ENCODE measurements at places on chromosomes 16 and 17. TPM values are rescaled to one million over a fixed set of nuclear protein-coding genes. Genes with fewer than 3 reads are reported as not detected.

TBC1D3I gene
- 2.5 TPM for total RNA-seq

B3GNT9 gene
- total RNA-seq, result 5.7 TPM

POLDIP2 gene
- 91.2 TPM for total RNA-seq

FOXJ1 gene
- 1.5 TPM for total RNA-seq

ZNF276 gene
- total RNA-seq, result 27.1 TPM

CLDN9 gene
- not detected for total RNA-seq

TLCD2 gene
- total RNA-seq, result 0.70 TPM

AANAT gene
- total RNA-seq, result not detected

DNAH3 gene
- total RNA-seq, result 0.02 TPM

KRT36 gene
- total RNA-seq, result not detected

CBLN1 gene
- not detected for total RNA-seq

ZP2 gene
- not detected for total RNA-seq

PRAC2 gene
- total RNA-seq, result not detected

EIF1 gene
- 2,458 TPM for total RNA-seq

ABCA9 gene
- total RNA-seq, result 0.17 TPM

PGAP3 gene
- 12.8 TPM for total RNA-seq

TVP23C gene
- total RNA-seq, result 26.5 TPM

CACNG5 gene
- total RNA-seq, result not detected

DNA sequence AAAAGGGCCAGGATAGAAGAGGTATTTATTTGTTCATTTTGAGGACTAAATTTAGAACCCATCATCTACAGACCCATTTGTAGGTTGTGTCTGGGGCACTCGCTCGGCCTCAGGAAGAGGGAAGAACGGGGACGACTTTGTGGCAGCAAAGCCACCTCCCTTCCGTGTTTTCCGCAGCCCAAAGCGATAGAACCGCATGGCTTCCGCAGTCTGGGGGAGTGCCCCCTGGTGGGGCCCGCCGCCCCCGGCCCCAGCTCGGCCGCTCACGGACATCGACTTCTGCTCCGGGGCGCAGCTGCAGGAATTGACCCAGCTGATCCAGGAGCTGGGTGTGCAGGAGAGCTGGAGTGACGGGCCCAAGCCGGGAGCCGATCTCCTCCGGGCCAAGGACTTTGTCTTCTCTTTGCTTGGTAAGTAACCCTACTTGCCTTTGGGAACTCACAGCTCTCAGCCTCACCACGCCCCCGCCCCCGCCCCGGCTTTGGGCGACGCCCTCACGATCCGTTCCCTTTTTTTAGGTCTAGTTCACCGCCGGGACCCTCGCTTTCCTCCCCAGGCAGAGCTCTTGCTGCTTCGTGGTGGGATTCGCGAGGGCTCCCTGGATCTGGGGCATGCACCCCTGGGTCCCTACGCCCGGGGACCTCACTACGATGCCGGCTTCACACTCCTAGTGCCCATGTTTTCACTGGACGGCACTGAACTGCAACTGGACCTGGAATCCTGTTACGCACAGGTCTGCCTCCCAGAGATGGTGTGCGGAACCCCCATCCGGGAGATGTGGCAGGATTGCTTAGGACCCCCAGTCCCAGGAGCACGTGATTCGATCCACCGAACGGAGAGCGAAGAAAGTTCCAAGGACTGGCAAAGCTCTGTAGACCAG is 681 bp downstream of the TMEM102 start:
- H3K27me3 ChIP-seq, result peaks cover 20% of the 10 kb centered on the region
- peaks cover 39% of the 10 kb centered on the region for H3K4me1 ChIP-seq
- peak overlapping the region; percentile 82 for H3K27ac ChIP-seq
- peak; percentile 76 for DNase-seq
- peaks cover 2% of the 10 kb centered on the region for H3K36me3 ChIP-seq
- peak overlapping the region; percentile 97 for H3K4me3 ChIP-seq

GRCh38 chr17:75849724-75850123 is 5.4 kb downstream of the WBP2 start:
- peaks cover 2% of the 10 kb centered on the region for H3K36me3 ChIP-seq
- no peak overlapping the region for H3K27ac ChIP-seq
- no peak for DNase-seq
- no peaks in the 10 kb centered on the region for H3K27me3 ChIP-seq

DNA sequence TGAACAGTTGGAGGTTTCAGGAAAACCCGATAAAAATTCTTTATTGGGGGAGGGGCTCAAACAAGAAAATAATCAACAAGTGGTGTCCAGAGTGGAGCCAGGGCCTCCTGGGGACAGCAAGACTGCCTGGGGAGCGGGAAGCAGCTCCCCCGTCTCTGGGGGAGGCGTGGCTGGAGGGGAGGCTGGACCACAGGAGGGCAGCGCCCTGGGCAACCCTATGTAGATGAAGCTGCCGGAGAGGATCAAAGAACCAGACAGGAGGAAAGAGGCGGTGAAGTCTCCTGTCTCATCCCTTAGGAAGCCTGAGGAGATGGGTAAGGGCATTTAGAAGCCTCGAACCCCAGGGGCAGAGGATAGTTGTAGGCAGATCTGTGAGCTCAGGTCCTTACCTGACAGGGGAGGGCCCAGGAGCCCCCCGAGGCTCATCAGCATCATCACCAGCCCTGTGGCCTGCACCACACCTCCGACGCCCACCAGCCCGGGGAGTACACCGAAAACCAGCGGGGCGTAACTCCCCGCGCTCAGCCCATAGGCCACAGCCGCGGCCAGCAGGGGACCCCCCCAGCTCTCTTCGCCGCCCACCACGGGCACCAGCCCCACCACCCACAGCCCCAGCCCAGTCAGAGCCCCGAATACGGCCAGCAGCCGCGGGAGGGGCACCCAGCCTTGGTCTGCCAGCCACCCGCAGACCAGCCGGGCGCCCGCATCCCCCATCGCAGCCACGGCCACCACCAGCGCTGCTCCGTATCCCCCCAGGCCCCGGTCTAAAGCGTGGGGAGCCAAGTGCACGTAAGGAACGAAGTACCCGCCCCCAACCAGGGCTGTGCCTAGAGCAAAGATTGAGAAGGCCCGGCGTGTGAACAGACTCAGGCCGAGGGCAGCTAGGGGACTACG is 2.0 kb downstream of the SLC16A11 start:
- H3K4me3 ChIP-seq, result peak overlapping the region; percentile 85
- no peaks in the 10 kb centered on the region for H3K36me3 ChIP-seq
- H3K27me3 ChIP-seq, result no peaks in the 10 kb centered on the region
- H3K4me1 ChIP-seq, result peaks cover 33% of the 10 kb centered on the region

DNA sequence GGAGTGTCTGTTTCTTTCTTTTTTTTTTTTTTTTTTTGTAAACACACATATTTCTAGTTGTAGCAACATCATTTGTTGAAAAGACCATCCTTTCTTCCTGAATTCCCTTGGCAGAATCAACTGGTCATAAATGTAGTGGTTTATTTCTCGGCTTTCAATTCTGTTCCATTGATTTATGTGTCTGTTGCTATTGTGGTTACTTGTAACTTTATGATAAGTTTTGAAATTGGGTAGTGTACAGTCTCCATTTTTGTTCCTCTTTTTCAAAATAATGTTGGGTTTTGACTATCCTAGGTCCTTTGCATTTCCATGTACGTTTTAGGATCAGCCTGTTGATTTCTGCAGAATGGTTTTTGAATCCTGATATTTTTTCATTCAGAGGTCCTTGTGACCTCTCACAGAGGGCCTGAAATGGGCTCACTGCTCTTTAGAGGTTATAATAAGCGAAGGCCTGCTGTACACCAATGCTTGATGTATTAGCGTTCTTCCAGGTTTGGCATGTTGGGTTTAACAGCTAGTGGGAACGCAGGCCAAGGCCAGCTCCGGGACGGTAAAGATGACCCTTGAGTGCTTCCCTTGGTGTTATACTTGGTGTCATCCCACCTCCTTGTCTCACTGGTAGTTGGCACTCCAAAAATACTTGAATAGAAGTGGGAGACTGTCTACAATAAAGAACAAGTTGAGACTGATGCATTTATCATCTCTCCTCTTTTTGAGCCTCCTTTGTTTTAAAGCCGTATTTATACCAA is 43.8 kb downstream of the ZNRF1 start:
- no peak for DNase-seq
- peak overlapping the region; percentile 13 for H3K27ac ChIP-seq
- no peak overlapping the region for H3K4me3 ChIP-seq
- peaks cover 16% of the 10 kb centered on the region for H3K4me1 ChIP-seq

DNA sequence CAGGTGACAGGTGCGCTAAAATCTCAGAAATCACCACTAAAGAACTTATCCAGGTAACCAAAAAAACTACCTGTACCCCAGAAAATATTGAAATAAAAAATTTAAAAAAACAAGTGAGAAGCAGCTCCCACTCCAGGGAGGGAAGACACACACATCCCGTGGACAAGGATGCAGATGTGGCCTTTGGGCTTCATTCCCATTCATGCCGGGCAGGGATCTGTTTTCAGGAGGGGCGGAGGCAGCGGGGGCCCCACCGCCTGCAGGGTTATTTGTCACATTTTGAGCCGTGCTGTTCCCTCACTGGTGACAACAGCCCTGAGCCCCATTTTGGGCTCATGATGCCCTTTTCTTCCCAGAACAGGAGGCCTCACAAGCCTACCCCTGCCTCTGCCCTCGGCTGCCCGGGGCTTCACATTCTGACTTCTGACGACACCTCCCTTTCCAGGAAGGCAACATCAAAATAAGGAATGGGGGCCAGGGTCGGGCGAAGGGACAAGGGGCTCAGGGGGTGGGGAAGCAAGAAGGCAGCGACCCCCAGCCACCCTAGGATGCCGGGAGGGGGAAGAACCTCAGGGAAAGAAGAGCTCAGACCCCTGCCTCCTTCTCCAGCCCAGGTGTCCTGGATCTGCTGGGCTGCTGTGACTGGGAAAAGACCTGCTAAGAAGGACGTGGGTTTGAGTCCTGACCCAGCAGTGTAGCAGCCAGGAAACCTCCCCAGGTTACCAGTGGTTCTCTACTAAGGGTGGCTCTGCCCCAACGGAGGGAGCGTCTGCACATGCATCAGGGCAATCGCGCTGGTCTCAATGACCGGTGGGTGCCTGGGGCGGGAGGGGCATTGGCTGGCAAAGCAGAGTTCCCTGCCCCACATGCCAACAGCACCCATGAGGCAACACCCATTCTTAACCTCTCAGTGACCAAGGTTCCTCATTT is 2.3 kb upstream of the CD79B start:
- no peak for DNase-seq
- no peak overlapping the region for H3K4me3 ChIP-seq
- H3K36me3 ChIP-seq, result no peaks in the 10 kb centered on the region
- peaks cover 24% of the 10 kb centered on the region for H3K4me1 ChIP-seq
- no peak overlapping the region for H3K27ac ChIP-seq
- H3K27me3 ChIP-seq, result no peaks in the 10 kb centered on the region

GRCh38 chr16:11459722-11460121 is 114.5 kb downstream of the RMI2 start:
- no peaks in the 10 kb centered on the region for H3K27me3 ChIP-seq
- H3K27ac ChIP-seq, result no peak overlapping the region

GRCh38 chr17:31289790-31290189 is 7.2 kb downstream of the OMG start:
- no peak overlapping the region for H3K27ac ChIP-seq
- H3K36me3 ChIP-seq, result peaks cover 2% of the 10 kb centered on the region
- DNase-seq, result no peak
- no peaks in the 10 kb centered on the region for H3K27me3 ChIP-seq
- H3K4me3 ChIP-seq, result no peak overlapping the region

DNA sequence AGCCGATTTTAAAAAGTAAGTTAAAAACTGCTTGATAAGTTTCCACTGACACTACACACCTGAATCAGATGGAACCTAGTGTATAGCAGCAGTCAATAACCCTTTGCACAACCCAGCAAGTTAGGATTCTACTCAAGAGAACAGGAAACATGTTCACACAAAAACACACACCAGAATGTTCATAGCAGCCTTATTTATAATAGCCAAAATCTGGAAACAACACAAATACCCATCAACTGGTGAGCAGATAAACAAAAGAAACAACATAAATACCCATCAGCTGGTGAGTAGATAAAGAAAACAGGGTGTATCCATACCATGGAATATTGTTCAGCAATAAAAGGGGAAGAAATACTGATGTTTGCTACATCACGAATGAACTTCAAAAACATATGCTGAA is 2.7 kb upstream of the CDH11 start:
- peaks cover 28% of the 10 kb centered on the region for H3K27me3 ChIP-seq
- peaks cover 3% of the 10 kb centered on the region for H3K36me3 ChIP-seq
- no peak overlapping the region for H3K27ac ChIP-seq
- no peak overlapping the region for H3K4me3 ChIP-seq
- DNase-seq, result no peak
- H3K4me1 ChIP-seq, result no peaks in the 10 kb centered on the region

DNA sequence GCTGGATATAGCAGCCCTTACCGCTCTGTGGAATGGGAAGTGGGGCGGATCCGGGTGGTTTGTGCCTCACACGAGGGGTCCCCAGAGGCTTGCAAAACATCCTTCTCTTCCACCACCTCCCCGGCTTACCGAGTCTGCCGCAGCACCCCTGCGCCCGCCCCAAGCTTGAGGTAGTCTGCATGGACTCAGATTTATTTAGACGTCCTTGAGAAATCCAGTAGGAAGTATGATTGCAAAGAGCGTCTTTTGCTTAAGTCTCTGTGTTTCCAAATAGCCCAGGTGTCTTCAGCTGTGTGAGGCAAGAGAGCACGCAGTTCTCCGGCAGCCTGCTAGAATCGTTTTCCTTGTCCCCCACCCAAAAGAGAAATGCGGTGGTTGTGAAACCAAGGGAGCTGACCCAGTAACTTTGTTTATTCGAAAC is 2.4 kb downstream of the KIAA0513 start:
- peak overlapping the region; percentile 98 for H3K27ac ChIP-seq
- DNase-seq, result no peak
- peak overlapping the region; percentile 95 for H3K4me3 ChIP-seq
- H3K27me3 ChIP-seq, result no peaks in the 10 kb centered on the region
- no peaks in the 10 kb centered on the region for H3K36me3 ChIP-seq

GRCh38 chr16:71347146-71347545 is 11.4 kb upstream of the CALB2 start:
- no peak for DNase-seq
- H3K4me1 ChIP-seq, result no peaks in the 10 kb centered on the region
- no peak overlapping the region for H3K27ac ChIP-seq
- no peak overlapping the region for H3K4me3 ChIP-seq

- no peak for DNase-seq
- no peak overlapping the region for H3K4me3 ChIP-seq
- H3K36me3 ChIP-seq, result no peaks in the 10 kb centered on the region
- no peak overlapping the region for H3K27ac ChIP-seq
- H3K27me3 ChIP-seq, result peaks cover under 1% of the 10 kb centered on the region
- H3K4me1 ChIP-seq, result no peaks in the 10 kb centered on the region
Observed at GRCh38 chr17:50589095-50589705, 28.7 kb downstream of the CACNA1G start.

- no peaks in the 10 kb centered on the region for H3K27me3 ChIP-seq
- H3K4me1 ChIP-seq, result no peaks in the 10 kb centered on the region
- no peak for DNase-seq
Observed at GRCh38 chr16:11964761-11965551, at the start of gene TNFRSF17. TNFRSF17 (plus strand) TSS chr16:11965210; CDS start chr16:11965325, 115 bp downstream.

- no peak overlapping the region for H3K4me3 ChIP-seq
- peaks cover 14% of the 10 kb centered on the region for H3K36me3 ChIP-seq
- H3K27ac ChIP-seq, result peak overlapping the region; percentile 65
- peaks cover 68% of the 10 kb centered on the region for H3K4me1 ChIP-seq
Observed at GRCh38 chr17:65042946-65043345, 13.6 kb downstream of the GNA13 start.

- H3K27ac ChIP-seq, result peak overlapping the region; percentile 94
- DNase-seq, result peak; percentile 61
- peak overlapping the region; percentile 65 for H3K4me3 ChIP-seq
- no peaks in the 10 kb centered on the region for H3K27me3 ChIP-seq
Observed at GRCh38 chr16:11140098-11140375, 116.0 kb downstream of the SOCS1 start.

Data from activated T-cell treated with anti-CD3 and anti-CD28 coated beads, Interleukin-2, amount 50 U/mL, for 72 hours (primary cell).